ENCODE measurements at places on chromosomes 4 and X.
A peak's percentile ranks its signal among the peaks of the same experiment; 100 is the strongest.

DNA sequence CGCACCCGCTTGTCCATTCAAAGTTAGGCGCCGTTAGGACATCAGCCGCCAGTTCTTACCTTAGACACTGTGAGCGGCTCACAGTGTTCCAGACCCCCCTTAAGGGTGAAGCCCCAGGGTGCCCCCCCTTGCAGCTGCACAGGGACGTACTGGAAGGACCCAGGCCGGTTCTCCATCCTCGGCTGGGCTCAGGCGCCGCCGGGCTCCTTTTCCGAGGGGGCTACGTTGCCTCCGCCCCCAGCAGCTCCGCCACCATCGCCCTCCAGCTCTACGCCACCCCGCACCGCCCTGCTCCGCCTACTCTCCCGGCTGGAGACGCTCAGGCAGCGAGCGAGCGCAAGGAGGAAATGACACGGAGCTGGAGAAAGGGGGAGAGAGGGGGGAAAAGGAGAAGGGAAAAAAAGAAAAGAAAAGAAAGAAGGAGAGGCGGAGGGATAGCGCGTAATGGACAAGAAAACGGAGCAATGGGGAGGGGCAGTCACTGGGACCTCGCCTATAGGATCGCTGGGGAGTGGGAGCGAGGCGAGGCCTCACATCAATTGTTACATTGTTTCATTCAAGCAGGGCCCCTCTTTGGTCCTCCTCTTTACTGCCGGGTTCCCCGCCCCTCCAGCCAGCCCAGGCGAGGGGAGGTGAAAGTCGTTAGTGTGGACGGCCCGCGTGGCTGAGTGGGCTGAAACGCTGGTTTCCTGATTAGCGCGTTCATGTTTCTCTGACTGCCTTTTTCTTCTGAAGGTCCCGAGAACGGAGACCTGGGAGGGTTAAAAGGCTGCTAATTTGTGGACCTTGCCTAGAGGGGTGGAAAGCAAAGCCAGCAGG, at the start of gene SHROOM4:
TSS of gene SHROOM4 (minus strand) at position 352 of the 819 bp plus-strand sequence. CDS start at position 176, 176 bp downstream.
- DNase-seq: peak; percentile 76

- DNase-seq: no peak
Measured at GRCh38 chr4:185463541-185463940, 8.0 kb downstream of the CCDC110 start.

GRCh38 chr4:111269439-111269838, 646.6 kb upstream of the PITX2 start:
- DNase-seq: no peak

- no peak for DNase-seq
Measured at GRCh38 chr4:20318909-20319277, 67.2 kb downstream of the SLIT2 start.

- no peak for DNase-seq
Measured at GRCh38 chr4:186693159-186693815, 30.4 kb downstream of the FAT1 start.

- DNase-seq: no peak
Measured at GRCh38 chrX:153443476-153444332, 2.2 kb downstream of the TREX2 start.

- DNase-seq: no peak
Measured at GRCh38 chrX:121308276-121308805, 260.9 kb downstream of the GLUD2 start.

DNA sequence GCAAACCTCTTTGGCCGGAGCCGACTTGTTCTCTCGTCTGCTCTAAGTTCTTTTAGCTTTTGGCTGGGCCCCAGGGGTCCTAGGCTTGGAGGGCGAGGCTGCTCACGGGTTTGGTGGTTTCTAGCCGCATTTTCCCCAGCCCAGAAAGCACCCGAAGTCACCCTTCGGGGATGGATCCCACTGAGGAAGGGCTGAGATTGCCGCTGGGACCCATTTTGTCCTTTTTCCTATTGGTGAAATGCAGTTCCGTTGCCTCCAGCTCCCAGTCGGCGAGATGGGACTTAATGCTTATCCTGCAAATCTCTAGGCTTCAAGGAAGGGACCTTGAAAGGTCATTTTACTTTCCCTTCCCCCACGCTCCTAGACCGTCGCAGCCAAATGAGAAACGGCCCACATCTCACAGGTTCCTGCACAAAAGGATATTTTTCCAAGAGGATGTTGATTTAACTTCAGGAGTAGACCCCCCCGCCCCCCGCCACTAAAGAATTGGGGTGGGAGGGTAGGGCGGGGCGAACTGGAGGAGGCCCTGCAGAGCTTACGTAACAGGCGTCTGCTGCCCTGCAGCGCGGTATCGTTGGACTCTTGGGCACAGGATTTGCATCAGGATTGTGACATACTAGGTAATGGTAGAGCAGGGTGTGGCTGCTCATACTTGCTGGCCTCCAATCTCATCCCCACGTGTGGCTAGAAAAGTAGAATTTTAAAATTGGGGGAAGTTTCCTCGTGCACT, 564 bp downstream of the PGK1 start:
- DNase-seq: peak; percentile 42

DNA sequence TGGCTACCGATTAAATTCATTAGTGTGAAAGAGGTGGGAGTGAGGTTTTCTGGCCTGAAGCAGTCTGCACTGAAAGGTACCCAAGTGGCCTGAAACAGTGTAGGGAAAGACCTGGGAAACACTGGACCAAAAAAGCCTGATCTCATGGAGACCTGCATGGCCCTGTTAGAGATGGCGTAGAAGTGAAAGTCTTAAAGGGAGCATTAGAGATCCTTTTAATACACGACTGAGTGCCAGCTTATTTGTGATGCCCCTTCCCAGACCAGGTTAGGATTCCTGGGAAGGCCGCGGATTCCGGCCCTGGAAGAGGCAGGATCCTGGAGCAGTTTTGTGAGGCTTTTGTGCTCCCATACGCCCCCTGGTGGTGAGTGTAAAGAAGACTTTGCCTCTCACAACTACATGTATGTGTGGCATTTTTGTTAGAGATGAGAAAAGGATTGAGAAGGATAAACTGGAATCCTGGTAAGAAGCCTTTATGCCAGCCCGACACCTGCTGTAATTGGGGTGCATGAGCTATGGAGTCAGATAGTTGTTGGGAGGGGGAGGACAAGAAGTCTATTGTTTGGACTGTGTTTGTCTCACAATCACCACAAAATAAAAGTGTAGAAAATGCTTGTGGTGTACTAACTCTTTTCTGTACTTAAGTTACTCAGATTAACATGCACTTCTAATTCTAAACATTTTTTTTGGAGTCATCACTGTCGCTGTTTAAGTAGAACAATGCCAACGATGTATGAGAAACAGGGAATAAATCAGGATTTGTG, 54.0 kb downstream of the JADE1 start:
- peak; percentile 93 for DNase-seq

DNA sequence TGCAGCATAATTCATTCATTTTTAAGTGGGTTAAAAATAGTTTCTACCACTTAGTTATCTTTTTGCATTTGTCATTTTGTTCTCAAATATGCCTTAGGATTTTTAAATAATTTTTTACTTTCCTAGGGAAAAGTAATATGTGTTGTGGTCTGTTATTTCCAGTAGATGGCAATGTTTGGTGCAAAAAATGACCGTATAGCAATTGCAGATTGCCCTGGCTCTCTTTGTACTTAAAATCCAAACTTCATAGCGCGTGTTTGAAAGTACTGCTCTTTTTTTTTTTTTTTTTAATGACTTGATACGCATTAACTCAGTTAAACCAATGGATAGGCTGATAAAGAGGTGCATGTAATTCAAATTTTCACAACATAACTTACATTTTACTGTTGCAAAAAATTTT, 74.4 kb upstream of the RBMX start:
- DNase-seq: peak; percentile 51

GRCh38 chr4:85713005-85713404, 238.1 kb downstream of the ARHGAP24 start:
- DNase-seq: no peak

DNA sequence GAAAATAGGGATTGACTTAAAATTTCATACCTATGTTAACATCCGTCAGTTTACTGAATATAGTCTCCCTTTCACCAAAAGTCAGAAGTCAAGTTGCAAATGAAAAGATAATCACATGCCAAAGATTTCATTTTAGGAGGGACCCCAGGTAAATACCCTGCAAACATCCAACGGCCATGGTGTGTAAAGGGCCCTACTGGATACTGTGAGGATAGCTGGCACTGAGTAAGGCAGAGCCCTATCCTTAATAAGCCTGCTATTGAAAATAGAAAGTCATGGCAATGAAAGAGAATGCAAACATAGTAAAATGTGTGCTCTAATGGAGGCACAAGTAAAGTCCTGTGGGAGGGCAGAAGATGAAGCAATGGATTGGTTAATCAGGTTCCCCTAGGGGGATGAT, 20.9 kb downstream of the STK26 start:
- no peak for DNase-seq

DNA sequence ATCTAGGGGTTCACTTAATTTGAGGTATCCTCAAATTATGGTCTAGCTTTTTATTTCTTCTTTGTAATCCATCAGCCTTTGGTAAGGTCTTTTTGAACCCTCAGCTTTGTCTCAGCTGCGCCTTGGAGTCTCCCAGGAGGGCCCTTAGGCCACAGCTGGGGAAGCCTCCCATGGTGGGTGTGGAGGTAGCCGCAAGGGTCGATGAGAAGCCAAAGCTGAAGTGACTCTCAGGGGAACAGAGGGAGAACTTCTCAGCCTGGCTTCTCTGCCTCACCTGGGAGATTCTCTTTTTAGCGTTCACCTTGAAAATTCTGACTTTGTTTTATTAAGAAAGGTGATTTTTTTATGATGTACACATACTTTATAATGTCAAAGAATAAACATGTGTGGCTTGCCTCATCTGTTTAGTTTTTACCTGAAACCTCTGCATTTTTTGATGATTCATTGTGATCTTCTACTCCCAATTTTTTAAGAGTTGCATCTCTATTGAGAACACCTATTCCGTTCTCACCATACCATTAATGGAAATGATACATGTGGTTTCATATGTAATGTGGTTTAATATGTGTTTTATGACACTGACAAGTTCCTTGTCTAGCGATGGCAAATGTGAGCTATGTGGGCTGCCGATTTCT, 25.6 kb upstream of the SLC25A4 start:
- DNase-seq: no peak

DNA sequence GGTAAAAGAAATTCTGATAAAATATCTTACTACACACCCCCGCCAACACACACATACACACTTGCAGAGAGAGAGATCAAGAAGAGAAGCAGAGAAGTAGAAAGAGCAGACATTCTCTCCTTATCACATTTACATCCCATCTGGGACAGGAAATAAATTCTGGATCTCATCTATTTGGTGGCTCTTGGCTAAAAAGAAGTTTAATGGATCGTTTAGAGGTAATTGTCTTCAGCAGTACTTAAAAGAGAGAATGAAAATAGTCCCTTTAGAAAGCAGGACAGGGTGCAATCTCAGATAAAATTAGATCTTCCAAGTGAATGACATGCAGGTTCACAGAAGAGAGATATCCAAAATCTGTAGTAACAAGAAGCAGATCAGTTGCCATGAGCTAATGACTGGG, 1392.5 kb downstream of the RAPGEF2 start:
- DNase-seq: no peak

DNA sequence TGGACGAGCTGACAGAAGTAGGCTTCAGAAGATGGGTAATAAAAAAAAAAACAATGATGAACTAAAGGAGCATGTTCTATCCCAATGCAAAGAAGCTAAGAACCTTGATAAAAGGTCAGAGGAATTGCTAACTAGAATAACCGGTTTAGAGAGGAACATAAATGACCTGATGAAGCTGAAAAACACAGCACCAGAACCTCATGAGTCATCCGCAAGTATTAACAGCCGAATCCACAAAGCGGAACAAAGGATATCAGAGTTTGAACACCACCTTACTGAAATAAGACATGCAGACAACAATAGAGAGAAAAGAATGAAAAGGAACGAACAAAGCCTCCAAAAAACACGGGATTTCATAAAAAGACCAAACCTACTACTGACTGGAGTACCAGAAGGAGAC, 10.5 kb downstream of the NELFA start:
- DNase-seq: no peak

- no peak for DNase-seq
Measured at GRCh38 chrX:18174971-18175370, 45.7 kb downstream of the BEND2 start.

GRCh38 chr4:3196670-3197359, 52.1 kb upstream of the MSANTD1 start:
- DNase-seq: no peak

DNA sequence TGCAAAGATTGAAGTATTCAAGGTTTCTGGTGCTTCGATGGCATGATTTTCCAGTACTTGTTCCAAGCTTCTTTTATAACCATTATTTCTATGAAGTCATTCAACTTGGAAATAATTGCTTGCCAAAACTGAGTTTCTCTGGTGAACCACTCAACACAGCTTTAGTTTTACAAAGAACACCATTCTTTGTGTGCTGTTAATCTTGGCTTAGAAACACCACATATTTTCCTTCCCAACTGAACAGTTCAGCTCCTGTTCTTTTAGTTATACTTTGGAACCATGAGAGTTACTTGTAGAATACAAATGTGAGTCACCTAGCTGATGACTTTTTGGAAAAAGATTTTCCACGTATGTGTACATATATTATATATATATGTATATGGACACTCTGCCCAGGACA, 32.7 kb downstream of the TMEM47 start:
- DNase-seq: no peak

GRCh38 chrX:118560489-118560888, 64.9 kb downstream of the DOCK11 start:
- no peak for DNase-seq

DNA sequence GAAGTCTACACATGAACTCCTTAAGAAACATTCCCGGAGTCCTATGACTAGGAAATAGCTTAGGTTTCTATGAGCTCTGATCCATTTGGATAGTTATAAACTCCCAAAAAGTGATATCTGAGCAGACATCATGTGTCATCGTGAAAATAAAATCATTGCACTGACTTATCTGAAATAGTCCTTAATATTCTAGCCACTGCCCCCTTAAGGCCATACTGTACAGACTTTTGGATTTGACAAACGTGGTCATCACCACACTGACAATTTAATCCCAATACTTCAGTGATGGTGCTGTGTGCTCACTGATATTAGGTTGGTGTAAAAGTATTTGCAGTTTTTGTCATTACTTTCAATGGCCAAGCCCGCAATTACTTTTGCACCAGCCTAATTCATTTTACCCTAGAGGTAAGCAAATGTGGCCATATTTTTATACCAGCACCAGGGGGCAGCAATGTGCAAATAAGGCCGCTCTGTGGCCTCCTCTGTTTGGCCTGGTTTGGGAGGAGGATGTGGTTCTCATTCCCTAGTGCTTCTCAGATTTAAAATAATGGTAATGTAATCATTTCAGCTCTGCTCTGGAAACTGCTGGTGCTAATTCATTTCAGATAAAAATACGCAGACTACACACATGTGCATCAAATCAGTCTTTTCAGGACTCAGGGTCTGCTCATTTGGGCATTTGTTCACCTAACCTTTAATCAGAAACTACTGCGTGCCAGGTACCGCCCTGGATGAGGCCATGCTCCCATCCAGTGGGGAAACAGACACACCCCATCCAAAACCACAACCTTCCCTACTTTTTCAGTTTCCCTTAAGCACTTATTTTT, 196.4 kb upstream of the C1QTNF7 start:
- DNase-seq: peak; percentile 78

All from dermis blood vessel endothelial cell (primary cell).